ENCODE measurements at places on chromosomes 12 and 14.

DNA sequence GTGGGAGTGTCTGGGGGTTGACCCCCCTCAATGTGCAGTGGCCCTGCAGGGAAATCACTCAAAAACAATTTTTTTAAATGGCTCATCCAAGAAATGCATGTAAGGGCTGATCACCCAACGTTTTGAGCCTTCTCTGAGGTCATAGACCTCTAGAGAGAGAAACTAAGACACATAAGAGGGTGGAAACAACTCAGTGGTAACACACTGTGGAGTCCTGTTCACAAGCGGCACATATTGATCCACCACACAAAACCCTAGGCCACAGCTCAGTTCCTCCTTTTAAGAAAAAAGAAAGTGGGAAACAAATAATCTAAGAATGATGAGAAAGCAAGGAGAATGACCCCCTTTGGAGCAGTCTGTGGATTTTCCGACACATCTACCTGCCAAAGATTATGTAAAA is 83.0 kb upstream of the METAP2 start:
- no peak overlapping the region for H3K27ac ChIP-seq
- H3K4me3 ChIP-seq: no peak overlapping the region
- H3K4me1 ChIP-seq: no peaks in the 10 kb centered on the region
- no peak for DNase-seq

DNA sequence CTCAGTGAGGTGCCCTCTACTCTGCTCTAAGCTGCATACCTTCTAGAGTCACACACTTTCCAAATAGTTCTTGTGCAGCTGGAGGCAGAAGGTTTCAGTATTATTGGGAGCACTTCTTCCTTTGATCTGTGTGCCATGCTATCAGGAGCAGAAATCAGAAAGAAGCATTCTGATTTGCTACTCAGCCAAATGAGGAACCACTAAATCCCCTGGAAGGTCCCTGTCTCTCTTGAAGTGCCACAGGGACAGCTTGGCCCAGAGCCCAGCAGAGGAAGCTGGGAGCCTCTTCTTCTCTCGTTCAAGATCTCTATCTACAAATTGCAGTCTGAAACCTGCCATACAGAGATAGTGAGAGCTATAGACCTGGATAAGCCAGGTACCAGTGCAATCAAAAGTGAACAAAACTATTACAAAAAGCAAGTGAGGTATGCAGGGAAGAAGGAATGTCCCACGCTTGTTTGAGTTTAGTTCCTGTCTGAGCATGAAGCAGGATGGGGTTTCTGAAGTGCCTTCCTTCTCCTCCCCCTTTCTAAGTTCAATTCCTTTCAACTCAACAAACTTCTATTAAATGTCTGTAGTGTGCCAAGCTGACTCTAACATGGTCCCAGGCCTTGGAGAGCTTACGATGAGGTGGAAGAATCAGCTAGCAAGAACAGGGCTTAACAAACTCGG is 100.9 kb upstream of the PARP11 start:
- peak overlapping the region; percentile 49 for H3K4me3 ChIP-seq
- H3K27ac ChIP-seq: peak overlapping the region; percentile 56
- H3K27me3 ChIP-seq: no peaks in the 10 kb centered on the region
- no peak for DNase-seq

DNA sequence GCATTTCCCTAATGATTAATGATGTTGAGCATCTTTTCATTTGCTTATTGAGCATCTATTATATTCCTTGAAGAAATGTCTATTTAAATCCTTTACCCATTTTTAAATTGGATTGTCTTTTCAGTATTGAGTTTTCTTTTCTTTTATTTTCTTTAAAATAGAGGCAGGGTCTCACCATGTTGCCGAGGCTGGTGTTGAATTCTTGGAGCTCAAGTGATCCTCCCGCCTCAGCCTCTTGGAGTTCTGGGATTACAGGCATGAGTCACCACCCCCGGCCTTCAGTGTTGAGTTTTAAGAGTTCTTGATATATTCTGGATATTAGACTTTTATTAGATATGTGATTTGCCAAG is 73.3 kb upstream of the HECTD1 start:
- H3K4me3 ChIP-seq: no peak overlapping the region
- no peaks in the 10 kb centered on the region for H3K27me3 ChIP-seq
- no peak for DNase-seq
- H3K27ac ChIP-seq: no peak overlapping the region

- H3K27ac ChIP-seq: peak overlapping the region; percentile 86
- peaks cover 2% of the 10 kb centered on the region for H3K27me3 ChIP-seq
- H3K36me3 ChIP-seq: peaks cover 36% of the 10 kb centered on the region
- DNase-seq: peak; percentile 70
- peak overlapping the region; percentile 96 for H3K4me3 ChIP-seq
These were observed 841 bp downstream of the CALM1 start for GRCh38 chr14:90397425-90398314.

- H3K4me3 ChIP-seq: no peak overlapping the region
- H3K4me1 ChIP-seq: no peaks in the 10 kb centered on the region
- no peaks in the 10 kb centered on the region for H3K36me3 ChIP-seq
- H3K27ac ChIP-seq: no peak overlapping the region
These were observed 2.0 kb downstream of the ADCY6 start for GRCh38 chr12:48786591-48787544.

DNA sequence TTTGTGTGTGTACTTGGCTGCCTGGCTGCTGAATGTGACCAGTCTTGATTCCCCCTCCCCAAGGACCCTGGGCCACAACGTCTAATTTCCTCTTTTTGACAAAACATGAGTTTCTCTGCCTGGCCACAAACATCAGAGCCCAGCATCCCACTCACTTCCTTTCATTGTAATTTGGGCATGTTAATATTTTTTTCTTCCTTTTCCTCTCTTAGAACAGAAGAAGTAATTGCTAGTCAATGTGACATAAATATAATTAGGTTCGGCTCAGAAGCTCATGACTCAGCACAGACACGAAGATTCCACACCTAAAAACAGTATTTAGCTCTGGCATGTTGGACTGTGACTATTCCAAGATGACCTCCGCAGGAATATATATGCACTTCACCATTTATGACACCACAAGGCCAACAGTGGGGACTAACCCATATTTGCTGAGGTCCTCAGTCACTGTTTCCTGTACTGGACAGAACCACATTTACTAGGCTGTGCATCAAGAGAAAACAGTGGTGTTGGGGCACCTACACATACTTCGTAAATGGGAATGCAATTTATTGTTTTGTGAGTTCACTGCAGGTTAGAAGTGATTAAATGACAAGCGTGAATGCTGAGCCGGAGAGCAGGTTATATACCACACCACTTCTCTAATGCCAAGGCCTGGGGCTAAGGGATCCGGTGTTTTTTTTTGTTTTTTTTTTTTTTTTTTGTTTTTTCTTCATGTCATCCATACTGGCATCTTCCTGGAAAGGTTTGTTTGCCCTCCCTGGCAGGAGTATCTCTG is 4.2 kb downstream of the GSG1 start:
- peak overlapping the region; percentile 20 for H3K4me3 ChIP-seq
- no peak for DNase-seq
- peaks cover 3% of the 10 kb centered on the region for H3K27me3 ChIP-seq
- H3K27ac ChIP-seq: peak overlapping the region; percentile 73
- peaks cover 43% of the 10 kb centered on the region for H3K4me1 ChIP-seq

GRCh38 chr12:54337280-54337842 is 12.4 kb downstream of the COPZ1 start:
- no peak for DNase-seq
- no peak overlapping the region for H3K27ac ChIP-seq
- peaks cover 21% of the 10 kb centered on the region for H3K4me1 ChIP-seq
- no peak overlapping the region for H3K4me3 ChIP-seq
- peaks cover 19% of the 10 kb centered on the region for H3K36me3 ChIP-seq
- H3K27me3 ChIP-seq: no peaks in the 10 kb centered on the region

GRCh38 chr12:47819896-47820630 is at the start of gene HDAC7:
HDAC7 (minus strand) TSS chr12:47819903; CDS start chr12:47819785, 118 bp downstream.
- H3K27me3 ChIP-seq: peaks cover 1% of the 10 kb centered on the region
- H3K27ac ChIP-seq: peak within 1 kb of the TSS; percentile 98
- H3K36me3 ChIP-seq: peaks cover 49% of the 10 kb centered on the region
- H3K4me3 ChIP-seq: peak within 1 kb of the TSS; percentile 96

DNA sequence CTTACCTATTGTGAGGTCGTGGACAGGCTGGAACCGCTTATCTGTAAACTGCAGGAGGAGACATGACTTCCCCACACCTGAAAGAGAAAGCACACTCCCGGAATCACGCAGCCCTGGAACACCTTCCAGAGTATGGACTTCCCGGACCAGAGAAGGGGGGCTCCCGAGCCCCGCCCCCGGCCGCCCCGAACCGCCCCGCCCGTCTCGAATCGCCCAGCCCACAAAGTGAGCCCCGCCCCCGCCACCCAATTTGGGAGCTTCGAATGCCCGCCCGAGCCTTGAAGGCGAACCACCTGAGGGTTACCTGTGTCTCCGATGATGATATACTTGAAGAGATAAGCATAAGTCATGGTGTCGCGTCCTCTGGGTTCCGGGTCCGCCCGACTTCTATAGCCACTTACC is 235 bp downstream of the RAB2B start:
- peaks cover 21% of the 10 kb centered on the region for H3K36me3 ChIP-seq
- DNase-seq: no peak
- peaks cover 35% of the 10 kb centered on the region for H3K4me1 ChIP-seq

Measured in activated T-helper 1 cell treated with anti-CD3 and anti-CD28 coated beads, Interleukin-12 subunit alpha, Interleukin-12 subunit beta, Interleukin-2, Interleukin-4 antibody, amounts not matched to agents 30 ng/mL and 10 ng/mL and 1 ng/mL, durations not matched to agents 14 hours and 24 hours and 36 hours (primary cell).